ENCODE measurements at places on chromosomes 5 and 9. TPM values are rescaled to one million over a fixed set of nuclear protein-coding genes. Genes with fewer than 3 reads are reported as not detected.

Gene RECK
- 8.8 TPM for total RNA-seq

Gene DDX4
- not detected for total RNA-seq

Gene C5orf47
- not detected for total RNA-seq

Gene ERBIN
- total RNA-seq, result 33.9 TPM

Gene MSX2
- total RNA-seq, result 0.16 TPM

Gene MYMK
- total RNA-seq, result not detected

Gene IFNK
- total RNA-seq, result not detected

Gene SOHLH1
- not detected for total RNA-seq

Gene SMIM23
- total RNA-seq, result not detected

Gene LCN15
- total RNA-seq, result not detected

Gene SFXN1
- 33.1 TPM for total RNA-seq

Gene UGT3A2
- not detected for total RNA-seq

Gene CDC25C
- 20.2 TPM for total RNA-seq

Gene ZBTB34
- 8.0 TPM for total RNA-seq

Gene PDCD1LG2
- 0.89 TPM for total RNA-seq

Gene HACD4
- total RNA-seq, result 2.1 TPM

Gene SPATA31E1
- not detected for total RNA-seq

Measured in mesangial cell (primary cell).